Lower leg skin (tissue), 4 donors: ENCODE measurements at places on chromosomes 11 and 22. TPM values are rescaled to one million over a fixed set of nuclear protein-coding genes. Genes with fewer than 3 reads are reported as not detected.

DNA sequence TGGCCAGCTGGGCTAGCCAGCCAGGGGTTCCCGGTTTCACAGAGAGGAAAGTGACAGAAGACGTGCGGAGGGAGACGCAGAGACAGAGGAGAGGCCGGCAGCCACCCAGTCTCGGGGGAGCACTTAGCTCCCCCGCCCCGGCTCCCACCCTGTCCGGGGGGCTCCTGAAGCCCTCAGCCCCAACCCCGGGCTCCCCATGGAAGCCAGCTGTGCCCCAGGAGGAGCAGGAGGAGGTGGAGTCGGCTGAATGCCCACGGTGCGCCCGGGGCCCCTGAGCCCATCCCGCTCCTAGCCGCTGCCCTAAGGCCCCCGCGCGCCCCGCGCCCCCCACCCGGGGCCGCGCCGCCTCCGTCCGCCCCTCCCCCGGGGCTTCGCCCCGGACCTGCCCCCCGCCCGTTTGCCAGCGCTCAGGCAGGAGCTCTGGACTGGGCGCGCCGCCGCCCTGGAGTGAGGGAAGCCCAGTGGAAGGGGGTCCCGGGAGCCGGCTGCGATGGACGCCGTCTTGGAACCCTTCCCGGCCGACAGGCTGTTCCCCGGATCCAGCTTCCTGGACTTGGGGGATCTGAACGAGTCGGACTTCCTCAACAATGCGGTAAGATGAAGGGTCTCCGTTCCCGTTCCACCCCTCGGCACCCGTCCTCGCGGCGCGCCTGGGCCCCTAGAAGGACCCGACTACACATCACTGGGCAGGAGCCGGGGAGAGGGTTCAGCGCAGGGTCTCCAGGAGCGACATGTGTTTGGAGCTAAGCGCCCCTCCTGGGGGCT, at the start of gene CREB3L1:
TSS of gene CREB3L1 (plus strand) at position 41 of the 765 bp plus-strand sequence. CDS start at position 491, 450 bp downstream.
- DNase-seq, result peak; percentile 91

DNA sequence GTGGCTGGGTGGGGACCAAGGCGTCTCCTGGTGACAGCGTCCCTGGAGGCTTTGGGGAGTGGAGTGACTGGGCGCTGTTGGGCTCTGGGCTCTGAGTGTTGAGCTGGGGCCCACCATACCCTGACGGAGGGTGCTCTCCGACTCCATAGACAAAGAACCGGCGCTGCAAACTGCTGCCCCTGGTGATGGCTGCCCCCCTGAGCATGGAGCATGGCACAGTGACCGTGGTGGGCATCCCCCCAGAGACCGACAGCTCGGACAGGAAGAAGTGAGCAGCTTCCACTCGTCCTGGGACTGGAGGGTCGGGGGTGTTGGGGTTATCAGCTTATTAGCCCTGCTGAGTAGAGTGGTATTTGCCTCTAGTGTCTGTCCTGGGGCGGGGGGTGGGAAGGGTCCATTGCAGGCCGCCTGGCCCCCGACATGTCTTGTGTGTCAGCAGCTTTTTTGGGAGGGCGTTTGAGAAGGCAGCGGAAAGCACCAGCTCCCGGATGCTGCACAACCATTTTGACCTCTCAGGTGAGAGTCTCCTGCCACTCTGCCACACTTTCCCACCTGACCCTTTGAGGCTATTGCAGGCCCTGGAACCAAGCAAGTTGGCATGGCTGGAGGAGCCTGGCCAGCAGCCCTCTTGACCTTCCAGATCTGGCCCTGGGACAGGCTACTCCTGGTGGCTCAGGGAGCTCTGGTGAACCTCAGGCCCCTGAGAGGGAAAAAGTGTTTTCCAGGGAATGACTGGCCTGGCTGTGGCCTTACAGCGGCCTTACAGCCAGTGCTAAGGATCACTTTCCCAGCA, 7.6 kb downstream of the CLDN5 start:
- no peak for DNase-seq

GRCh38 chr11:114179234-114179941, 116.8 kb upstream of the NNMT start:
- DNase-seq, result peak; percentile 94

DNA sequence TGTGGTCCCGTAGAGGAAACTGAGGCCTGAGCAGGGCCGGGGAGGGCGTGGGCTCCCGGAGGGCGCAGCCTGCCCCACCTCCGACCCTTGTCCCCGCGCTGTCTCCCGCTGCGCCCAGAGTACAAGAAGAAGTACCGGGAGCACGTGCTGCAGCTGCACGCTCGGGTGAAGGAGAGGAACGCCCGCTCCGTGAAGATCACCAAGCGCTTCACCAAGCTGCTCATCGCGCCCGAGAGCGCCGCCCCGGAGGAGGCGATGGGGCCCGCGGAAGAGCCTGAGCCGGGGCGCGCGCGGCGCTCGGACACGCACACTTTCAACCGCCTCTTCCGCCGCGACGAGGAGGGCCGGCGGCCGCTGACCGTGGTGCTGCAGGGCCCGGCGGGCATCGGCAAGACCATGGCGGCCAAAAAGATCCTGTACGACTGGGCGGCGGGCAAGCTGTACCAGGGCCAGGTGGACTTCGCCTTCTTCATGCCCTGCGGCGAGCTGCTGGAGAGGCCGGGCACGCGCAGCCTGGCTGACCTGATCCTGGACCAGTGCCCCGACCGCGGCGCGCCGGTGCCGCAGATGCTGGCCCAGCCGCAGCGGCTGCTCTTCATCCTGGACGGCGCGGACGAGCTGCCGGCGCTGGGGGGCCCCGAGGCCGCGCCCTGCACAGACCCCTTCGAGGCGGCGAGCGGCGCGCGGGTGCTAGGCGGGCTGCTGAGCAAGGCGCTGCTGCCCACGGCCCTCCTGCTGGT, 1.9 kb downstream of the NLRP6 start:
- DNase-seq, result peak; percentile 84

DNA sequence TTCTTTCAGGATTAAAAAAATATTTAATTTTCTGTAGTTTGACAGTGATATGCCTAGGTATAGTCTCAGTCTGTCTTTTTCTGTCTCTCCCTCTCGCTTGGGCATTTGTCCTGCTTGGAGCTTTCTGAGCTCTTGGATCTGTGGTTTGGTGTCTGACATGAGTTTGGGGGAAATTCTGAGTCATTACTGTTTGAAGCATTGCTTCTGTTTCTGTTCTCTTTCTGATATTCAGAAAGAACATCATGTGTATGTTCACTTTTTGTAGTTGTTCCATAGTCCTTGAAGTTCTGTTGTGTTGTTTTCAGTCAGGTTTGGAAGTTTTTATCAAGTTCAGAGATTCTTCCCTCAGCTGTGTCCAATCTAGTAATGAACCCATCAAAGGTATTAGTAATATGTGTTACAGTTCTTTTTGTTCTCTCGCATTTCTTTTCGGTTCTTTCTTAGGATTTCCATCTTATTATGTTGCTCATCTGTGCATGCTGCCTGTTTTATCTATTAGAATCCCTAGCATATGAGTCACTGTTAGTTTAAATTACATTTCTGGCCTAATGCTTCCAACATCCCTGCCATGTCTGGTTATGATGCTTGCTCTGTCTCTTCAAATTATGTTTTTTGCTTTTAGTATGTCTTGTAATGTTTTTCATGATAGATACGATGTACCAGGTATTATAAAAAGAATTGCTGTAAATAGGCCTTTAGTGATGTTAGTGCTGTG, 48.4 kb downstream of the DDX10 start:
- DNase-seq, result no peak

DNA sequence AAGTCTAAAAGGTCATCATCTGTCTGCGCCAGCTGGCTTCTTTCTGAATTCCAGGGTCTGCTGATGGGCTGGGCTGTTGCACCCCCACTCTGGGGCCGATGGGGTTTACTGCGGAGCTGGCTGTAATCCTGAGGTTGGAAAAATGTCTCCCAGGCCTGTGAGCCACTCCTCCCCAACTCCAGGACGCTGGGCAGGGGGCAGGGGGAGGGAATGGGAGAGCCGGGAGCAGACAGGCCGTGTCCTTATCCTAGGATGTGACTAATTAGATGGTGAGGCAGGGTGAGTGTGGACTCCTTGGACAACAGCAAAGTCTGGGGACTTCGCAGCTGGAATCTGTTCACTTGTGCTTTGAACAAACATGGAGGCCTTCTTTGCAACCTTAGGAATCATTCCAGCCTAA, 48.7 kb downstream of the LRRC32 start:
- DNase-seq, result peak; percentile 83

DNA sequence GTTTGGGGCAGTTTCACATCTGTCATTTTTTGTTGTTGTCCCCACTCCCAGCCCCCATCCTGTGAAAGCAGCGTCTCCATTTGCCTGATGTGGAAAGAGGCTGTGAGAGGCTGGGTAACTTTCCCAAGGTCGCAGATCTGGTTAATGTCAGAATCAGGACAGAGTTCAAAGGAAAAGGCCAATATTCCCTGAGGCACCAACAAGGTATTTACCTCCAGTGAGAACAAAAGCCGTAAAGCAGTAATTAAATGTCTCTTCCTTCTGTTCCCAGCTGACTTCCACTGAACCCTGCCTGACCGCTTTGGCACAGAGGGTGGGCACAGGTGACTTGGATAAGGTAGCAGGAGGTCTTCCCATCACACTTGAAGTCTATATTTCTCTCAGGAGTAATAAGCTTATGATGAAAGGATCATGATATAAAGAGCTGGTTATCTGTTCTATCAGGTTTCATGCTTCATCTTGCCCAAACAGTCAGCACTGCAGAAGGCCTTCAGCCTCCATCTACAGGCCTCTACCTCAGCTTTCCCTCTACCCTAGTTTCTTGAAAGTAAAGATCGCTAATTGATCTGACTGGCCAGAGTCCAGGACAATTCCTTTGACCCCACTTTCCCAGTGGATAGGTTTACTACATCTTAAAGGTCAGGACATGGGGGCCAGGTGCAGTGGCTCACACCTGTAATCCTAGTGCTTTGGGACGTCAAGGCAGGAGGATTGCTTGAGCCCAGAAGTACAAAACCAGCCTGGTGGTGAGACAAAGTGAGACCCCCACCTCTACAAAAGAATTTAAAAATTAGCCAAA, 9.4 kb downstream of the C11orf91 start:
- no peak for DNase-seq

DNA sequence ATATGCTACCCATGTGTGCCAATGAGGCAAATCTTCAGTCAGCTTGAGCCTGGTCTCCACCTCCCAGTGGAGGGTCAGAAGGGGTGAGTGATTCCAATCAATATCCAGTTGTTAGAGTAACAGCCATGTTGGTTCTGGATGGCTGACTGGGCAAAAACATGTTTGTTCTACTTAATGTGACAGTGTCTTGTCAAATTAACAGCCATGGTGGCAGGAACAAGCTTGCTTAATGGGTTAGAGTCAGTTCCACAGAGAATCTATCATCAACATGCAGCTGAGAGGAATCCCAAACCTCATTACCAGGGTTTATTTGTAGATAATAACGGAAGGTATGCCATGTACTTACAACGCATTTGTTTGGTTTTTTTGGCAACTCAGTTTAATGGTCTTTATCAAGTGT, 133.2 kb downstream of the SLC17A6 start:
- no peak for DNase-seq

The SMIM35 gene
- total RNA-seq, result not detected

GRCh38 chr11:124493016-124493655, 47.6 kb upstream of the OR8B8 start:
- DNase-seq, result no peak

The TNNI2 gene
- total RNA-seq, result 17.7 TPM

The SH3BP1 gene
- total RNA-seq, result 83.3 TPM

- no peak for DNase-seq
These were observed 89.1 kb downstream of the LARGE1 start for GRCh38 chr22:33831207-33831606.

GRCh38 chr11:45885274-45885920, at the start of gene MAPK8IP1:
Gene MAPK8IP1, plus strand, starts transcription at chr11:45885651. Its CDS starts 170 bp downstream, at chr11:45885821.
- DNase-seq, result no peak
